ENCODE measurements at places on chromosomes 6 and 20.

GRCh38 chr6:77231438-77232305 lies 231.6 kb downstream of the HTR1B start:
- DNase-seq = no peak

- DNase-seq = peak; percentile 57
These were observed 838 bp downstream of the STMN3 start for GRCh38 chr20:63652192-63652980.

DNA sequence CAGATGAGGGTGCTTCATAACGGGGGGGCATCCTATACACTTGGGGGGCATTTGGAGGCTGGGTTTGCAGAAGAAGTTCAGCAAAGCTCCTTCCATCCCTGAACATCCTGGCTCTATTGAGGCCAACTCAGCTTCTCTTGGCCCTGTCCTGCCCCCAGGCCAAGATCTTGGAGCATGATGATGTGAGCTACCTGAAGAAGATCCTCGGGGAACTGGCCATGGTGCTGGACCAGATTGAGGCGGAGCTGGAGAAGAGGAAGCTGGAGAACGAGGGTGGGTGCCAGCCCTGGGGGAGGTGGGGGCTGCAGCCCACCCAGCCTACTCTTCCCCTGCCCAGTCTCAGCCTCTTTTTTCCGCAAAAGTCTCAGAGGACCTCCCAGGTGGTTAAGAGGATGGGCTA lies 17.2 kb downstream of the GDAP1L1 start:
- DNase-seq = peak; percentile 38

DNA sequence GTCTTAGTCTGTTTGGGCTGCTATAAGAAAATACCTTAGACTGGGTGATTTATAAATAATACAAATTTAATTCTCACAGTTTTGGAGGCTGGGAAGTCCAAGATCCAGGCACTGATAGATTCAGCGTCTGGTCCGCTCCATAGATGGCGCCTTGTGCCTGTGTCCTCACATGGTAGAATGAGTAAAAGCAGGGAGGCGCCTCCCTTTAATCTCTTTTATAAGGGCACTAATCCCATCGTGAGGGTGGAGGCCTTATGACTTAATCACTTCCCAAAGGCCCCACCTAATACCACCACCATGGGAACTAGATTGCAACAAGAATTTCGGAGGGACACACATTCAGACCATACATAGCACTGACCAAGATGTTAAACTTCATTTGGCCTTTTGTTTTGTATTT lies 91.2 kb upstream of the TMEM181 start:
- peak; percentile 18 for DNase-seq

Data from NB4 (cell line).